ENCODE measurements at places on chromosomes 1 and 21. TPM values are rescaled to one million over a fixed set of nuclear protein-coding genes. Genes with fewer than 3 reads are reported as not detected.

RIMKLA gene
- polyA plus RNA-seq = 0.35 TPM

- DNase-seq = no peak
These were observed 44.3 kb downstream of the C8B start for GRCh38 chr1:56921479-56921878.

- no peak for DNase-seq
These were observed 65.3 kb downstream of the VAV3 start for GRCh38 chr1:107899655-107900054.

DNA sequence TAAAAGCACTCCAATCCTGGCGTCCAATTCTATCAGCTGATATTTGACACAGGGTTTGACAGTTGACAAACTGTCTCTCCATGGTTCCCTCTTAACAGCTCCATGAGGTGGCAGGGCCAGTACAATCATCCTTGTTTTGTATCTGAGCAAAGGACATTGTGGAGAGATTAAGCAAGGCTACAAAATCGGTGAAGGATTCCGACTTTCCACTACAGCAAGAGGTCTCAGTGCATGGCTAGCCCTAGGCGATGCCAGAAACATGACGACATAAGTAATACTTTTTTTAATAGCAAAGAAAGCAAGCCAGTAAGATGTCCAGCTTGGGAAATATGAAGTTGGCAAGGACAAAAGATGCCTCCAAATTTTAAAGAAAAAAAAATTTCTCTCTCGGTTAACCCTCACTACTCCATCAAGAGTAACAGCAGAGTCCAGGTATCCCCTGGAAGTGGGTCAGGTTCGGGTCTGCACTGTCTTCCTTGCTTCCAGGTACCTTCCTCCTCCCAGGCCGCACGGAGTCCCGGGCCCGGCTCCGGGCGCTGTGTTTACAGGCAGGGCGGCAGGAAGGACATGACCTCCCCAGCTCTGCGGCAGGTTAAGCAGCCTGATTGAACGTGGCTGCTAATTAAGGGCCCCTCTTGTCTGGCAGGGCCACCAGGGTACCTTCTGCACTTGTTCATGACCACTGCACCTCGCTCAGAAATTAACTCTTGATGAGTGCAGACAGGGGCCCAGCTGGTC, 106.1 kb downstream of the SIM2 start:
- DNase-seq = no peak

CD48 gene
- not detected for polyA plus RNA-seq

GRCh38 chr1:9689011-9689706, 37.6 kb downstream of the PIK3CD start:
- peak; percentile 61 for DNase-seq

- DNase-seq = no peak
These were observed 8.1 kb downstream of the ODF2L start for GRCh38 chr1:86387916-86388627.

STUM gene
- not detected for polyA plus RNA-seq

HSD3B2 gene
- not detected for polyA plus RNA-seq

JAM2 gene
- polyA plus RNA-seq = not detected

SLC30A2 gene
- polyA plus RNA-seq = not detected

DNA sequence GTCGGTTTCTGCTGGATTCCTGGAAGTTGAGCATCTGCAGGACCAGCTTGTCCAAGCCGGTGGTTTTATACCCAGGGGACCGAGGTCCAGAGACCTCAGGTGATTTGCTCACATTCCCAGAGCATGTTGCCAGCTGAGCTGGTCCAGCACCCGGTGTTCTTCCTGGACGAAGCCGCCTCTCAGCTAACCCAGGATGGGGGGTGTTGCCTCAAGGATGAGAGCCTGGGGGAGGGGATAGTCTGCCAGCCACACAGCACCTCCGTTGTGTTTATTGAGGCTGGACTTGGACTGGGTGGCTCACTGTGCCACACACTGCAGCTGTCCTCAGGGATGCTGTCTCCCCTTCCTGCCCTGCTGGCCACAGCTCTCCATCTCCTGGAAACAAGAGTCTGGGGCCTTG, 1.5 kb downstream of the TMEM201 start:
- no peak for DNase-seq

FAM72B gene
- 12.5 TPM for polyA plus RNA-seq

- DNase-seq = no peak
These were observed 28.7 kb downstream of the SYNJ1 start for GRCh38 chr21:32698971-32699693.

DNA sequence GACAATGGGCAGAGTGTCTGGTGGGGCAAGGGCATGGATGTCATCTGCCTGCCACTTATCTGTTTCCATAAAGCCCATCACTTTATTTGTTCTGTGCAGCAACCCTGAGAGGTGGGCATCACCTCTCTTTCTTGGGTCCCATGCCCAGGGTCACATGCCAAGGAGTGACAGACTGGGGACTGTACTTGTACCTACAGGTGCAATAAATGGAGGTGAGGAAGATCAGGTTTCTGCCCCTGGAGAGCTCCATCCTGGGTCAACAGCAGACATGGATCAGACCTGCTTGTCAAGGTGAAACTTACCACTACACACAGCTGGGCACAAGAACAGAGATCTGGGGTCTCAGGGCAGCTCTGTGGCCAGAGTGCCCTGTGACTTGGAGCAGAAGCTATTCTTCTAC, 18.4 kb upstream of the PRDM16 start:
- no peak for DNase-seq

DNA sequence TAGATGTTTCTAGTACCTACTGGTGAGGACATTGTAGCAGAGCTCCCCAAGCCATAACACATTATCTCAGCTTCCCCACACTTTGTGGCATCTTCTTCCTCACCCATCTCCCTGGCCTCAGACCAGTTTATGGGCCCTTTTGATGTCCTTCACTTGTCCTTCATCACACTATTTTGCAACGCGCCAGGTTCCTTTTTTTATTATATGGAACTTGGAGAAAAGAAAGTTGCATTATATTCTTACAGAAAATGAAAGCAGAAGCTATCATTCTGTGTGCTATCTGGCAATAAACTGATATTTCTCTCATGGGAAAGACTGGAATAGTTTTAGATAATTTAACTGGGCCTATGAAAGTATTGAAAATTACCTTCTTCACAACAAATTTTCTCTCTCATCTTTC, 196.9 kb upstream of the ETV3 start:
- DNase-seq = no peak

GRCh38 chr1:213474054-213474453, 423.0 kb downstream of the RPS6KC1 start:
- DNase-seq = no peak

ESPN gene
- 0.18 TPM for polyA plus RNA-seq

- DNase-seq = no peak
These were observed 72.8 kb downstream of the S100B start for GRCh38 chr21:46532080-46532479.

KAZN gene
- 1.6 TPM for polyA plus RNA-seq

DNA sequence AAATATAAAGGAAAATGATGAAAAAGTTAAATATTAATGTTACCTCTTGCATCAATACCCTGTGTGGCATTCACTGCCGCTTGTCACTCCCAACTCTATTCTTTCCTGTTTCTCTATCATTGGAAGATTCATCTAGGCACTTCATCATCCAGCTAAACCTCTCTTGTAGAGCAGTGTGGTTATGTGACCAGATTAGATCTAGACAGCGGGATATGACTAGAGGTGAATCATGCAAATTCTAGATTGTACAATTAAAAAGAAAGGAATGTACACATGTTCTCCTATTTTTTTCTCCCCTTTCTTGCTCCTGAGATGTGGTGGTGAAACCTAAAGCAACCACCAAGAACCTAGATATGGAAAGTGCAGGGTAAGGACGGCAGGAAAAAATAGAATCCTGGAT, 174.1 kb downstream of the LBR start:
- no peak for DNase-seq

GRCh38 chr1:97864615-97865014, 56.2 kb downstream of the DPYD start:
- no peak for DNase-seq

All from A549 (cell line).